Suppressor macrophage treated with lipopolysaccharide for 1 hour (primary cell): ENCODE measurements at places on chromosomes 7 and 10.
A peak's percentile ranks its signal among the peaks of the same experiment; 100 is the strongest.

DNA sequence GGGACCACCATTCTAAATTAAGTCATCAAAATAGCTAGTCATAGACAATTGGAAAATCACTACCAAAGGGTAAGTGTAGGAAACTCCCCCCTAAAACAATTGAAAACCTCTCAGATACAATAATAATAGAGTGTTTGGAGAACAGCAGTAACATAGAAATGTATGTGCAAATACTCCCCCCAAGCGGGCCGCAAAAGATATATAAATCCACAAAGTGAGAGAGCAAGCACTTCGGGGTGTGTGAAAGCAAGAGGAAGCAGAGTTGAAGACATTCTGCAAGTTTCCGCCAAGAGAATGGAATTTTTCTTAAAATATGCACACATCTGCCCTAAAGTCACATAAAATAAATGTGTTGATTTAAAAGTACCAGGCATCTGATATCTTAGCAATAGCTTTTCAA lies 33.3 kb downstream of the CHCHD3 start:
- DNase-seq, result no peak

DNA sequence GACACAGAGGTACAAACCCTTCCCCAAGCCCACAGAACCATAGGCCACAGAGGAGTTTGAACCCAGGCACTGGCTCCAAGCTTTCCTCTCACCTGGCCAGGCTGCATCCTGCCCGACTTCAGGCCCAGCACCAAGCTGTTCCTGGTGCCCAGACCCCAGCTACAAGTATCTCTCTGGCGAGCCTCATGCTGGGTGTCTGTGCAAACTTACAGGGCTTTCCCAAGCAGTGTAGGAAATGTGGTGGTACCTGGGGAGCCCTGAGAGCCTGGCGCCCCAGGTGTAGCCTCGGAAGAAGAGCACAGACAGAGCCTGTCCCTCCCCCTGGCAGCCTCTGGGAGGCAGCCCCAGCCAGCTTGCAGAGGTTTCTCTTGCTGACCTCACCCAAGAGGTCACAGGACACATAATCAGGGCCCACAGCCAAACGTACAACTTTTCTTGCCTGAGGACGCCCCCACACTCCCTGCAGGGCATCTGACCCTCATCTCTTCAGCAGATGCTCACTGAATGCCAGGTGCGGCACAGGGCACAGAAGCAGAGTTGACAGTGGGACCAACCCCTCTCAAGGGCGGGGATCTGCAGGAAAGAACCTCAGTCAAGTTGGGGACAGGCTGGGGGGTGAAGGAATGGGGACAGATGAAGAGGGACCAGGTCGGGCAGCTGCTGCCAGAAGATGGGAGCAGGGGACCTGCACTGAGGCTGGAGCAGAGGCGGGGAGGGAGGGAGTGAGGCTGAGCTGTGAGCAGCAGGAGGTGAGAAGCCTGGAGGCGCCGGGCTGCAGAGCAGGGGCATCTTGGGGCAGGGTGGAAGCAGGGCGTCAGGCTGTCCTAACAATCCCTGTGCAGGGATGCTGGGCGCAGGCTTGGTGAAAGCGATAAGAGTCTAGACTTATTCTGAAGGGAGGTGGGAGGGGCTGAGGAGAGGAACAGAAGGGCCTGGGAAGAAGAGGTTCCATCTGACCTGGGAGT lies 16.3 kb upstream of the MYL7 start:
- no peak for DNase-seq

- DNase-seq, result no peak
These were observed 10.9 kb downstream of the MMRN2 start for GRCh38 chr10:86946213-86947155.

- DNase-seq, result no peak
These were observed 63.1 kb downstream of the PWWP2B start for GRCh38 chr10:132460071-132460470.

- no peak for DNase-seq
These were observed 27.4 kb upstream of the ATRNL1 start for GRCh38 chr10:115065801-115066200.

- peak; percentile 76 for DNase-seq
These were observed 53.6 kb upstream of the TMEM72 start for GRCh38 chr10:44857363-44858016.

- no peak for DNase-seq
These were observed 4.4 kb upstream of the RAMP3 start for GRCh38 chr7:45153233-45153632.

DNA sequence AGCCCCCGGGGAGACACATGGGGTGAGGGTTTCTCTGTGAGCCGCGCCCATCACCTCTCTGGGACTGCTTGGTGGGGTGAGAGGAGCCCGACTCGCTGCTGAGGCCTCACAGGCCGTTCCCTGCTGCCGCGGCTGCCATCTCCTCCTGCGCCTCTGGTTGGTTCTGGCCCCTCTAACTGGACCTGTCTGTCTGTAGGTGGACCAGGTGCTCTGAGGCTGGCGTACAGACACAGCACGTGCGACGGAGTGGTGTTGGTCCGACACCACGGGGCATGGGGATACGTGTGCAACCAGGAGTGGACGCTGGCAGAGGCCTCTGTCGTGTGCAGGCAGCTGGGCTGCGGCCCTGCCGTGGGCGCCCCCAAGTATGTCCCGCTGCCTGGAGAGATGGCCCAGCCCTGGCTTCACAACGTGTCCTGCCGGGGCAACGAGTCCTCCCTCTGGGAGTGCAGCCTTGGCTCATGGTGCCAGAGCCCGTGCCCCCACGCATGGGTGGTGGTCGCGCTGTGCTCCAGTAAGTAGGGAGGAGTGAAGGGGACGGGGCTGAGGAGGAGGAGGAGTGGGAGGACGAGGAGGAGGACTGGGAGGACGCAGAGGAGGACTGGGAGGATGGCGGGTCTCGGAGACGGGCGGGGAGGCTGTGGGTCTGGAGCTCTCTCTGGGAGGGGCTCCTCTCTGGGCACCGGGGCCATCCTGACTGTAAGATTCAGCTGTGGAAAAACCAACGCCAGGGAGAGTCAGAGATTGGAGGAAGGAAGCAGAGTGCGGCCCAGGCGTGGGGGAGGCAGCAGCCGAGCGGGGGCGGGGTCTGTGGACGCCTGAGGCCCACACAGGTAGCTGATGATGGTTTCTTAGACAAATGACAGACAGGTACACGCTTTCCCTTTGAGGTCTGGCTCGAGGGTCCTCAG lies 2.6 kb downstream of the SCART1 start:
- DNase-seq, result no peak

DNA sequence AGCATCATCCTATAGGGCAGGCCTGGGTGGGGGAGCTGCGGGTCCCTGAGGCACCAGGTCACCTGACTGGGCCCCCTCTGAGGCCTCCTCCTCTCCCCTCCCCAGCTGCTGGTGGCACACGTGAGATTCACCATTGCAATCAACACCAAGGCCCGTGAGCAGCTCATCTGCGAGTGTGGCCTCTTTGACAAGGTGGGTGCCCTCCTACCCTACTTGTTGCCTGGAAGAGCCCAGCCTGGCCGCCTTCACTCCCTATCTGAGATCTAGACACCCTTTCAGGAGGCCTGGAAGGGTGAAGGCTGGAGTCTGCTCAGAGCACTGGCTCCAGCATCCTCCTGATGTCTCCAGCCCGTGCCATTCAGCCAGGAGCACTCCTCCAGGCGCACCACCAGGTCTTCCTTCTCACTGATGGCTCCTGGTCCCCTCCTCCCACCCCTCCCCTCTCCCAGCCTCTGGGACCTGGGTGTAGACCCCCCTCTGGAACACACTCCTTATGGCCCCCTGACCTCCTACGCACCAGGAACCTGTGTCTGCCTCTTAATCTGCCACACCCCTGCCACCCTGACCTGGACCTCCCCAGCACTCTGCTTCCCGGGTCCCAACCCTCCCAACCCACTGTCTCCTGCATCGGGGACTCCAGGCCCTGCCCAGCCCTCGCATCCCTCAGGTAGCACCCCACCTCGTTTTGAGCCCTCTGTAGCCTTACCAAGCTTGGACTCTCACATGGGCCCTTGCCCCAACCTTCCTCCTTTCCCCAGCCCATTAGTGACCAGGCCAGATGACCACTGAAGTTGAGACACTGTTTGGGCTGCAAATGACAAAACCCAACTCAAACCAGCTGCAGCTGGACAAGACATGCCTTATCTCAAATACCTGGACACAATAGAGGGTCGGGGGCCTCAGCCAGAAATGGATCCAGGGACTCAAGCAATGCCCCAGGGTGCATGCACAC lies 67.5 kb downstream of the ALOX5 start:
- DNase-seq, result no peak

- DNase-seq, result no peak
These were observed 352.2 kb downstream of the PRPF18 start for GRCh38 chr10:13938950-13939349.

GRCh38 chr10:44178281-44178680 lies 206.6 kb downstream of the CXCL12 start:
- no peak for DNase-seq

GRCh38 chr10:29533696-29534285 lies 101.0 kb downstream of the SVIL start:
- no peak for DNase-seq
